Head of caudate nucleus (tissue), 42 donors: ENCODE measurements at places on chromosomes 16 and 17.

DNA sequence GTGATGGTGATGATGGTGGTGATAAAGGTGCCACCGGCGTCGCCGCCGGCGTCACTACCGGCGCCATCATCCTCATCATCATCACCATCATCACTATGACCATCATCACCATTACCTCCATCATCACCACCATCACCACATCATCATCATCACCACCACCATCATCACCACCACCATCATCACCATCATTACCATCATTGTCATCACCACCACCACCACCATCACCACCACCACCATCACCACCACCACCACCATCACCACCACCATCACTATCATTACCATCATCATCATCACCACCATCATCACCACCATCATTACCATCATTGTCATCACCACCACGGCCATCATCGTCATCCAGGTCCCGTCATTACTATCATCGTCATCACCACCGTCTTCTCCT lies 179.7 kb downstream of the NPIPB11 start:
- DNase-seq = no peak

GRCh38 chr17:79872762-79873161 lies 33.5 kb upstream of the CBX4 start:
- no peak for DNase-seq

DNA sequence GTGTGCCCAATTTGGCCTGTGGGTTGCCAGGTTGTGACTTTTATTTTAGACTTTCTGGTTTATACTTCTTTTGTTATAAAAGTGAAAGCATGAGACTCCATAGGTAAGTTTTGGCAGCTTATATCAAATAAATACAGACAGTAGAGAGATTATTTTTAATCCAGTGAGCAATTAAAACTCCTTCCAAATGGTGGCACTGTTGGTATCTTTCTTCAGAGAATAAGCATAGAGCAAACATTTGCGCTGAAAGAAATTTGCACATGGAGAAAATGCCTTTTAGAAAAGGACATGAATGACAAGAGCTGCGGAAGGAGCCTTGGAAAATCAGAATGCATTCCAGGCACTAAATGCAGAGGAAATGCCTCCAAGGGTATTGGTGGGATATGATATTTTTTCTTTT lies 46.1 kb upstream of the DNAJA2 start:
- no peak for DNase-seq

DNA sequence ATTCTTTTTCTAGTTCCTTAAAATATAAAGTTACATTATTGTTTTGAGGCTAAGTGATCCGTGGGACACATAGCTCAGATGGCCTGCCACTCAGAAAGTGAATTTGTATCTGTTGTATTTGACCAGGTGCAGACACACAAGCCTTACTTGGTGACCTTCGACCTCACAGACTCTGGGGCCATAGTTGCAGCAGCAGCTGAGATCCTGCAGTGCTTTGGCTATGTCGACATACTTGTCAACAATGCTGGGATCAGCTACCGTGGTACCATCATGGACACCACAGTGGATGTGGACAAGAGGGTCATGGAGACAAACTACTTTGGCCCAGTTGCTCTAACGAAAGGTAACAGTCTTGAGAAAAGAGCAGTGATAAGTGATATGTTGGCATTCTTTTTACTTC lies 30.5 kb downstream of the TMEM11 start:
- DNase-seq = no peak

- peak; percentile 17 for DNase-seq
Measured at GRCh38 chr17:282000-282911, 70.4 kb downstream of the RPH3AL start.

- DNase-seq = no peak
Measured at GRCh38 chr17:50835301-50836234, at the start of gene WFIKKN2. WFIKKN2 (plus strand) TSS chr17:50835586; CDS start chr17:50835938, 352 bp downstream.

DNA sequence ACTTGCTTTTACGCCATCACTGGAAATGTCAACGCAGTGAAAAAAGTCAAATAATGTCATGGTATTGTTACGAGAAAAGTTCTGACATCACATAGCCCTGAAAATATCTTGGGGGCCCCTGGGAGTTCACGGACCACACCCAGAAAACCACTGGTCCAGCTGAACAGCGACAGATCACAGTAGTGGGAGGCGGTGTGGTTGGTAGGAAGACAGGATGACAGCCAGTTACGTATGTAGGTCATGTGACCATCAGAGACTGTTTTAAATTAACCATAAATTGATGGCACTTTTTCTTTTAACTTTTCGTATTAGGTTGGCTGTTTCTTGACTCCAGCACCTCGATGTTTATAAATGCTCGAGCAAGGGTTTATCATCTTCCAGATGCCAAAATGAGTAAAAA lies 11.9 kb downstream of the ERCC4 start:
- no peak for DNase-seq

- peak; percentile 50 for DNase-seq
Measured at GRCh38 chr17:72985882-72986720, 106.4 kb downstream of the SLC39A11 start.

- peak; percentile 79 for DNase-seq
Measured at GRCh38 chr17:57085448-57086068, 512 bp downstream of the AKAP1 start.

- DNase-seq = no peak
Measured at GRCh38 chr17:78622491-78623265, 45.5 kb upstream of the DNAH17 start.

GRCh38 chr16:79079656-79080420 lies 520.7 kb downstream of the MAF start:
- no peak for DNase-seq

- no peak for DNase-seq
Measured at GRCh38 chr17:20242271-20242670, 225.1 kb downstream of the LGALS9B start.

- no peak for DNase-seq
Measured at GRCh38 chr17:34720760-34721159, 141.4 kb downstream of the TMEM132E start.

GRCh38 chr16:85040685-85041084 lies 13.1 kb downstream of the KIAA0513 start:
- DNase-seq = no peak

DNA sequence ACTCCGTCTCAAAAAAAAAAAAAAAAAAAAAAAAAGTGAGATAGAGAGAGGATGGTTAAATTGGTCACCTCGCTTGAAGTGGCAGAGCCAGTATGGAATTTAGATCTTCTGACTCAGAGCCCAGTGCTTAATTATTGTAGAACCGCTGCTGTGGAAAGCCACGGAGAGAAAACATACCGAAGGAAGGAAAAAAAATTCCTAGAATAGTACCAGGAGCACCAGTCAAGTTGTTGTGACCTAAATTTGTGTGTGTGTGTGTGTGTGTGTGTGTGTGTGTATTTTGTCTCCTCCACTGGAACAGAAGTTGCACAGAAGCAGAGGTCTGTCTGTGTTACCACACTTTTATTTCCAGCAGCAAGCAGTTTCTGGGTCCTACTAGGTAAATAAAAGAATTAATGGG lies 10.6 kb upstream of the NUP85 start:
- no peak for DNase-seq

- no peak for DNase-seq
Measured at GRCh38 chr16:67935101-67935401, 1.6 kb downstream of the PSMB10 start.

GRCh38 chr16:8852534-8852933 lies 16.3 kb downstream of the CARHSP1 start:
- DNase-seq = no peak

DNA sequence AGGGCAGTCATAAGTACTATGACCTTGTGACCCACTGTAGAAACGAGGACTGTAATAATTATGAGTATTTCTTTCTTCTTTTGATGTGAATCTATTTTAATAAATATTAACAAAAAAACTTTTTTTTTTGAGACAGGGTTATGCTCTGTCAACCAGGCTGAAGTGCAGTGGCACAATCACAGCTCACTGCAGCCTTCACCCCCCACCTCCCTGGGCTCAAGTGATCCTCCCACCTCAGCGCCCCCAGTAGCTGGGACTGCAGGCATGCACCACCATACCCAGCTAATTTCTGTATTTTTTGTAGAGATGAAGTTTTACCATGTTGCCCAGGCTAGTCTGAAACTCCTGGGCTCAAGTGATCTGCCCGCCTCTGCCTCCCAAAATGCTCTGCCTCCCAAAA lies 32.6 kb downstream of the SCPEP1 start:
- no peak for DNase-seq

GRCh38 chr16:84643180-84643583 lies 5.1 kb upstream of the KLHL36 start:
- no peak for DNase-seq

- DNase-seq = no peak
Measured at GRCh38 chr17:74713171-74713755, 540 bp upstream of the CD300LF start.

DNA sequence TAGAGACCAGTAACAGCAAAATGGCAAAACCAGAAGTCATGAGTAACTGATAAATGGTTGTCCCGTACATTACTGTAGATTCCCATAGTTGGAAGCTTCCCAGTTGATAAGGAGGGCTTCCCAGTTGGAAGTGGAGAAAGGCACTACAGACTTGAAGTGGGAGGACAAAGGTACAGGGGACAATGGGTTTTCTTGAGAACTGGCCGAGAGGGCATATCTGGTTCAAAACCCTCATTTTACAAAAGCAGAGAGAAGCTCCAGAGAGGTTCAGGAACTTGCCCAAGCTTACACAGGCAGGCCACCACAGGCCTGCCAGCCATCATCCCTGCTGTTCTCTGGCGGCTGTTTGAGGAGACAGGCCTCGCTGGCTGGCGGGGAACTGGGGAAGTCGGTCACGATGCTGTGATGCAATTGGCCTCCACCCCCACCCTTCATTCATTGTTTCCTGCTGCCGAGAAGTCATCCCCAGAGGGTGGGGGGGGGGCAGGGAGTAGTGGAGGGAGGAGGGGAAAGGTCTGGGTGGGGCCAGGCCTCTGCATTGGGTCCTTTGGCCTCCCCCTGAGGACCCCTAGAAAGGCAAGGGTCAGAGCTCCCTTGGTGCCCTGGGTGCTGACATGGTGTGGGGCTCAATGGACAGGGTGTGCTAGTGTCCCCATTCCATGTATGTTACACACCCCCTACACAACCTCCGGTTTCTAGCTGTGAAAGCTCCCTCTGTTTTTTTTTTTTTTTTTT lies 3.0 kb downstream of the UBALD2 start:
- DNase-seq = peak; percentile 81

GRCh38 chr17:32854207-32854606 lies 22.7 kb downstream of the MYO1D start:
- DNase-seq = no peak

DNA sequence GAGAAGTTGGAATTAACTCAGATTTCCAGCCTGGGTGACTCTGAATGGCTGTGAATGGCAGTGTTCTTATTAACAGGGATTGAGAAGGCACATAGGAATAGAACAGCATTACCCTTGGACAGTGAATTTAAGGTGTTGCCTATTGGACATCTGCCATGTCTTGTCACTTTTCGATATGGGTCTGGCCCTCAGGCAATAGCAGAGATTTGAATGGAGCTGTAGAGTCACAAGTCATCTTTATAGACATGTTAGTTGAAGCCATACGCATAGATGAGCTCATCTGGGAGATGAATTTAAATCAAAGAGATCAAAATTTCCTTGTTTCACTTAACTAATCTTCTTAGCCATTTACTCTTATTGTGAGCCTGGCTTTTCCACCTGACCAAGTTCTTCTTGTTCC lies 14.9 kb upstream of the DHRS11 start:
- no peak for DNase-seq

DNA sequence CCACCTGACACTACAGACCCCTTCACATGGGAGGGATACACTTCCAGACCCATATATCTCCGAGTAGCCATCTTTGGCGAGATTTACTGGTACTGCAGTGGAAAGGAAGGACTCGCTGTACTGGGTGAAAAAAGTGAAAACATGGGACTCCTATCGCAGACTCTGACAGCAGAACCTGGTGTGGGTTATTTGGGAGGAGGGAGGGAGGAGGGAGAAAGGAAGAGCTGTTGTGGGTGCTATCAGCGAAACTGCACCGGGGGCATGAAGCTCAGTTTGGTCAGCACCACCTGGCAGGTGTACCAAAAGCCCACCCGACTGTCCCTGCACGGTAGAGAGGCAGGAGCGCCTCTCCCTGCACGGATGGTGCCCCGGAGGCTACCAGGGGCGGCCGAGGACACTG lies 5.0 kb downstream of the HBQ1 start:
- no peak for DNase-seq

DNA sequence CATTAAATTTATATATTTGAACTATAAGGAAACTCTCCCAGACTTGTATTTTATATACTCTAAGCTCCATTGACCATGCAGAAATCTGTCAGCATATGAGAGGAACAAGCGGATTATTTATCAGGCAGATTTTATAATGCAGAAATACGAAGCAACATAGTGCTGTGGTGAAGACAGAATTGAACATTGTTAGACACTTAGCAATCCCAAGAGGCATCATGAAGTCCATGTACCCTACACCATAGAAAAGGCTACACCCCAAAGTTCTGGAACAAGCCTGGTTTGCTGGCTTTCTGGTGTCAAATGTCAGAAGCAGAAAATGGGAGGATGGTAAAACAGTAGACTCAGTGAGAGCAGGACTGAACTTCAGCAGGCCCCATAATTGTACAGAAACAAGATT lies 241.1 kb downstream of the PRKCA start:
- DNase-seq = no peak

DNA sequence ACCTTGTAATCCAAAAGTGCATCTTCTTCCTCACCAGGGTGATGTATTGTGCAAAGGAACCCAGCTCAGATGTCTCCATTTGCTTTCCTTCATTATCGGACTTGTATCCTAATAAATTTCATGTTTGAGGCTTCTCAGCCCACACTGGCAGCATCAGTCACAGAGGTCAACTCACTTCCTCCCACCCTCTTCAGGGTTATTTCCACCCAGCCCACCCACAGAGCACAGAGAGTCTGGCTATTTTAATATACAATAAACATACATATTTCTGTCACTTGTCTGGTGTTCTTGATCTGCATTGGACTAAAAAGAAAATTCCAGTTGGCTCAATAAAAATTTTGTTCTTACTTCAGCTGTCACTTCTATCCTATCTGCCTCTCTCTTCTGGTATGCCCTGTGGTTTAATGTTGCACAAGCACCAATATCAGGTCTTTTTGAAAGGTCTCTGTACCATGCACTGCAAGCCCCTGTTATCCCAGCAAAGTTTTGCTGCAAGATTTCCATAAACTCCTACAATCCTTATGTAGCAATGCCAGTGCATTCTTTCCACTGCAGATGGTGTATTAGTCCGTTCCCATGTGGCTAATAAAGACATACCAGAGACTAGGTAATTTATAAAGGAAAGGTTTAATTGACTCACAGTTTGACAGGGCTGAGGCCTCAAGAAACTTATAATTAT lies 201.8 kb downstream of the CDH11 start:
- DNase-seq = no peak

- DNase-seq = no peak
Measured at GRCh38 chr16:73166947-73167550, 119.1 kb upstream of the ZFHX3 start.
